Heart left ventricle (tissue), 16 donors: ENCODE measurements at places on chromosomes 5 and 9.

DNA sequence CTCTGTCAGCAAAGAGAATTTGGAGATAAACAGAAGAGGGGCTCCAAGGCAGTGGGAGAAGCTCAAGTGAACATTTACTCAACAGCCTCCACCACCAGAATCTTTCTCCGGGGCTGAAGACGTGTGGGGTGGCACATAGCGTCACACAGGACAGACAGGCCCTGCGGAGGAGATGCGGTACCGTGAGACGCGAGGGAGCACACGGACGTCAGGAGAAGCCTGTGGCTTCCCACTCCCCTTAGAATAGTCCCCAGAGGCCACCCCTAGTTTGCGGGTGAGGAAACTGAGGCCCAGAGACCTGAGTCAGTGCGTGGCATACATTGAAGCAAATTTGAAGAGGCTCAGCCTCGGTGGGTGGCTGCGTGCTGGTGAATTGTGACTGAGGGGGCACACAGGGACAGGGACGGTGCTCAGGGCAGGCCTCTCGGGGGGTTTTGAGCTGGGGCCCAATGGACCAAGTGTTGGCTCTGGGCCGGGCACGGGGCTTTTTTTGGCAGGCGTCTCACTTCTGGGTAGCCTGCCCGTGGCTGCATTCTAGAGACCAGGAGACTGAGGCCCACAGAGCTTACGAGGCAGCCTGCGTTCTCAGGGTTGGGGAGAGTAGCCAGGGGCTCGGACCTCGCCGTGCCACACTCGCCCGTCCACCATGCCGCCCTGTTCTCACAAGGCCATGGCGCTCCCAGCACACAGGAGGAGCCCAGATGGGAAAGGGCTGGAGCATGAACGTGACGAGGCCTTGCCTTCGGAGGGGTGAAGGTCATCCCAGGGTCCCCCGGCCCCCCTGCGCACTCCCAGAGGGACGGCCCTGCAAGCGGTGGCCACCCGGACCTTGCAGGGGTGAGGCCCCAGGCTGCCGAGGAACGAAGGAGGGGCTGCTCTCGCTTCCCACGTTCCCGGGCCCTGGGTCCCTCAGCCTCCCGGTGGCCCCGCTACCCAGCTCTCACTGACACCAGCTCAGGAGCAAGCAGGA lies 220.6 kb downstream of the C9orf50 start:
- DNase-seq = peak; percentile 14

DNA sequence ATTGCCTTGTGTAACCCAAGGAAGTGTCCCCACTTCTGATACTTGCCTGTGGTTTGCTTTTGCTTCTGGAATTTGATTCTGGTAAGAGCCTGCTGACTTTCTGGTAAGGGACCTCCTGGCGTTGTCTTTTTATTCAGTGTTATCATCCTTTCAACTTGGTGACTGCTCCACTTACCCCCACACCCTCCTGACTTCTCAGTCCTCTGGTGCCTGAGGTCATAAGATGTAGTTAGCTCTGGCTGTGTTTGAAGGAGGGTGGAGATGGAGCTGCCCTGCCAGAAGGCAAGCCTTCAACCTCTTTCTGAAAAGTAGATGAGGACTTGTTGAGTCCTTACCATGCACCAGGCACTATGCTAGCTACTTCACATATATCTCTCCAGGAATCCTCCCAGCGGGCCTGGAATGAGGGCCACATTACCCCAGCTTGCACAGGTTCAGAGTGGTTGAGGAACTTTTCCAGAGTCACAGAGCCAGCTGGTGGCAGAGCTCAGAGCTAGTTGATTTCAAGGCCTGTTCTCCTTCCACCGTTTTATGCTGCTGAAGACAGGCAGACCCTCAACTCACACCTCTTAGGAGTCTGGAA lies 45.2 kb upstream of the PITX1 start:
- no peak for DNase-seq

DNA sequence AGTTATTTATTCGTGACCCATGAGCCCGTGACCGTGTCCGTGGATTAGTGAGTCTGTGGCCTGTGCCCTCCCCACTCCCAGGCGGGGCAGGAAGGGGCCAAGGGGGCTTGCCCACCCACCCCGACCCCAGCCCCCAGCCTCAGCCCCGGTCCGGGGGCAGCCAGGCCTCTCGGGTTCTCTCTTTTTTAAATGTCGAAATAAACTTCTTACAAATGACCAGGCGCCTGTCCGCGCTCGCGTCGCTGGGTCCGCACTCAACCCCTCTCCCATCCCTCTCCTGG lies 7.6 kb downstream of the BARHL1 start:
- no peak for DNase-seq

- no peak for DNase-seq
These were observed 61.4 kb downstream of the NXNL2 start for GRCh38 chr9:88596376-88596775.

DNA sequence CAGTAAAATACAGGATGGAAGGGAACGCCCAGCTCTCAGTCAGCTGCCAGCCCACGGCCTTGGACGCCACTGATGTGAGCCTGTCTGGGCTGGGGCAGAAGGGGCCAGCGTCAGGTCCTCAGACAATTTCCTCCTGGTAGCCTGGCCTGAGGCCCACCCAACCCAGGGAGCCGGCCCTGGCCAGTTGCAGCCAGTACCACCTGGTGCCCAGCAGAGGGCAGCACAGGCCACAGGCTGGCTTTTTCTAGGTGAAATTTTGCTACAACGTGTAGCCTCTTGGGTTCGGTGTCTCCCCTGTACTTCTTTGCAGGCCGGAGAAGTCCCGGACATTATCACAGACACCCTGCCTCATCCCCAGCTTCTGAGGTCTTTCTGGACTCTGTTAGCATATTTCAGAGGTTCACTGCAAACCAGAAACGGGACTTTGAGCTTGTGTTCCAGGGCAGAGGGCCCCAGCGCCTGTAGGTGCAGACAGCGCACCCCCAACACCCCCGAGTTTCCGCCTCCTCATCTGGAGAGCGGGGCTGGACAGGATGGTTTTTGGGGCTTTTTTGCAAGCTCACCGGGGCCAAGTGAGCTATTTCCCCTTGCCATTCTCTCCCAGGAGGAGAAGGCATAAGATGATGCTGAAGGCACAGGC lies 45.9 kb upstream of the KCNMB1 start:
- DNase-seq = peak; percentile 47

GRCh38 chr5:121027636-121028035 lies 563.5 kb downstream of the PRR16 start:
- DNase-seq = no peak

- peak; percentile 81 for DNase-seq
These were observed 663 bp downstream of the ISOC1 start for GRCh38 chr5:129094924-129095899.

- DNase-seq = no peak
These were observed 64.9 kb downstream of the PTTG1 start for GRCh38 chr5:160486573-160486972.

DNA sequence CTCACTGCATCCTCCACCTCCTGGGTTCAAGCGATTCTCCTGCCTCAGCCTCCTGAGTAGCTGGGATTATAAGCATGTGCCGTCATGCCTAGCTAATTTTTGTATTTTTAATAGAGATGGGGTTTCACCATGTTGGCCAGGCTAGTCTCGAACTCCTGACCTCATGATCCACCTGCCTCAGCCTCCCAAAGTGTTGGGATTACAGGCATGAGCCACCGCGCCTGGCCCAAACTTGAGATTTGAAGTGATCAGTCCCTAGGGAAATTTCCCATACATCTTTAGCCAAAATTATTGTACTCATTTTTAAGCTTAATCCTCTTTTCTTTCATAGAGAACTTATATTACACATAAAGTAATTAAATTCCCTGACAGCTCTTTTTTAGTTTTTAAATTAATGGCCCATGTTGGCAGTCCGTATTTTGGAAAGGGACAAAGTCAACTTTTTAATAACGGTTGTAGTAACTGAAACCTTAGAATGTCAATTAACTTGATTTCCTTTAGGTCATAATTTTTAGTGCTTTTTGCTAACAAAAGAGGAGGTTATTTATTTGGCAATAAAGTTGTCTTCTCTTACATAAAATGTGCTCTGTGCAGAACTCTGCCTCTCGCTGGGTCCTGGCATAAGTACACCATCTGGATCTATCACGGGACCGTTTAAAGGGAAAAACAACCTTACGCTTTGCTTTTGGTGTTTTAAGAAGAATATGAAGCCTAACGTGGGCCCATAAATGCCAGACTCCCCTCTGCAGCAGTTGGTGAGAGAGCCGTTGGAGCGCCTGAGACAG lies 142.3 kb upstream of the OTULINL start:
- DNase-seq = no peak
